ENCODE measurements at places on chromosomes 1 and 21.

- no peak for DNase-seq
Measured at GRCh38 chr1:94617134-94617805, 75.7 kb upstream of the F3 start.

DNA sequence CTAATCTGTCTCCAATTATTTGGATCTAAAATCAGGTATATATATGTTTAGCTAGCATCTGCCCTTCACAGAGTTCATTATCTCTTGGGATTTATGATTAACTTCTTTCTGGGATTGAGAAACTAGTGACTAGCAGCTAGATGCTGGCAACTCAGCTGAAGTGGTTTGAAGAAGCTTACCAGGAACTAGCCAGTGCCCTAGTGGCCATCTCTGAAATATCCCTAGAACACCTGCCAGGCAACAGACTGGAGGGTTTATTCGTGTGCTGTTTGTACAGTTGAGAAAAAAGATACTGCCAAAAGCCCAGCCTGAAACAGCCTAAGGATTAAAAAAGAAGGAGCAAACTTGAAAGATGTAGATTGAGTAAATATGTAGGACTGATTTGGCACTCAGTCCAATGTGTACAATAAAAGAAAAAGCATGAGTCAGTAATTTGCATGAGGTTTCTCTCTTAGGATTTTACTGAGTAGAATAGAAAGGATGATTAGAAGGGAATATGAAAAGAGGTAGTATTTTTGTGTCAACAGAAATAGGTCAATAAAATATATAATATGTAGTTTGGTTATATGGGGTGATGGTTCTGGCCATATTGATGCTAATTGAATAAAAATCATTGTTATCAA is 1144.6 kb upstream of the ADGRL2 start:
- DNase-seq, result no peak

- no peak for DNase-seq
Measured at GRCh38 chr1:69167876-69168275, 399.8 kb upstream of the LRRC7 start.

- no peak for DNase-seq
Measured at GRCh38 chr1:24071941-24072340, 40.0 kb downstream of the MYOM3 start.

DNA sequence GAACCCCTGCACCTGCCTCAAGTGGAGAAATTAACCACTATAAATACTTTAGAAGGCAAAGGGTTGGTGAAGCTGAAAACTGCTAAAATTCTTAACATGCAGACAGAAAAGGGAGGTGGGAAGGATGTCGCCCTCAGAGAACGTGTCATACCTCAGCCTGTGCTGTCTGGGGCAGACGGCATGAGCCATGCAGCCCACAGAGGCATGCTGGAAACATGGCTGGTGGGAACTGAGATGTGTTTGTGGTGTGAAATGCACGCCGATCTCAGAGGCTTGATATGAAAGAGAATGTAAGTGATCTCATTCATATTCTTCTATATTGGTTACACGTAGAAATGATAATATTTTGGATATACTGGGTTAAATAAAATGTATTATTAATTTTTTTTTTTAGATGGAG is 16.3 kb downstream of the AGPAT3 start:
- no peak for DNase-seq

DNA sequence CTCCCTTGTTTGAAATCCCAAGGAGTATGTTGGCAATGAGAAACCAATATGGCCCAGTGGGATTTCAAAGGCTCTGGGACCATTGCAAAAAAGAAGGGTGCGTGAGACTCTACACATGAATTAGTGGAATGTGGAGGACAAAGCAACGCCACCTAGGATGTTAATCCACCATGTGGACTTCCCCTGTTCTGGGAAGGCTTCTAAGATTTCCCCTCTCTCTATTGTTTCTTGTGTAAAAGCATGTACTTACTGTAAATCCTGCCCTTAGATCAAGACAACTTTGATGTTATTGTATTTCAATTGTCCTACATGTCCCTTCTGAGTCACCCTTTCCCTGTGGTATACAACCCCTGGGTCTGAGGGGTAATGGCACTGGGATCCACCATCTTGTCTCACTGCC is 4.7 kb upstream of the ACADM start:
- DNase-seq, result no peak

DNA sequence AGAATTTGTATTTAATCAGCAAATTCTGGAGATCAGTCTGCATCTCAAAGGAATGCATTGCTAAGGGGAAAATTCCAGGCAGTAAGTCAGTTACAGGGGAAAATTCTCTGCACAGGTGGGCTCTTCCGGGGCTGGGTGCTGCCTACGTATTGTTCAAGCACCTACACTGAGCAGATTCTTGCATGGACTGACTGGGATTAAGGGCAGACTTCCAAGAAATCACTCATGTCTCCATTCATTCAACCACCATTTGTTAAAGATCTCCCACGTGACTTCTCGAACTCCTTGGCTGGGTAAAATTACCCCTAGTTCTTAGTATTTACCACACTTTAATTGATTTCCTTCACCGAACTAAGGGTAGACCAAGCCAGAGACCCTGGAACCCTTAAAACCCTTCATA is 28.2 kb upstream of the KCNE1 start:
- DNase-seq, result no peak

DNA sequence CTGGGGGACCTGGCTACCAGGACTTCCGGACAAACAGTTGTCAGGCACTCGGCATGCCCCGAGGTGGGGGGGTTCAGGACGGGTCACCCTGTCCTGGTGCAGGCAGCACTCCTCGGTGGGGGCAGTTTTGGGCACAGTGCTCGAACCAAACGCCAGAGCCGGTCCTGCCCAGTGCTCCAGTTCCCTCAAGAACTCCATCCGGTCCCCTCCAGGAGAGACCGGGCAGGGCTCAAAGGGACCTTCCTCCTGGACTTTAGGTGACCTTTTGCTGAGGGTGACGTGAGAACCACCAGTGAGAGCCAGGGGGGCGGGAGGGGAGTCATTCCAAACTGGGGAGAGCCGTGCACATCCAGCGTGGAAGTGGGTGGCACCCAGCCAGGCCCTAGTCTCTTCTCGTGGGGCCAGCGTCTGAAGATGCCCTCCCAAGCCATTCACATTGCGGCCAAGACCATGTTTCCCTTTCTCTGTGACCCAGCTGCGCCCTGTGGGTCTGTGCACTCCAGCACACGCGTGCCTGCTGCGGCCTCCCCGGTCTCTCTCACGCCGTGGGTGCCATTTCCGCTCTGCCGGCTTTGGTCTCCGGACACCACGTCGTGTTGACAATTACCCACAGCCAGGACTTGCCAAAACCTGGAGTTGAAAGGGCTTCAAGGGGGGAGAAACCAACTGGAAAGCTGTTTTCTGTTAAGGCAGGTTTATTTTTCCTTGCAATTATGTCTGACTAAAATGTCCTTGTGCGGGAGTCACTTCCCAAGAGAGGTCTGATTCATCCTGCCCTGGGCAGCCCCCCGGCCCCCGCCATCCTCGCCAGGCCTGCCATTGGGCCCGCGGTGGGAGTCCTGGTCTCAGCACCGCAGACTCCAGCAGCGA is 178.8 kb upstream of the ARHGEF16 start:
- peak; percentile 38 for DNase-seq

- DNase-seq, result no peak
Measured at GRCh38 chr1:199087144-199087543, 448.3 kb downstream of the PTPRC start.

- DNase-seq, result no peak
Measured at GRCh38 chr1:65872301-65872700, 79.6 kb downstream of the PDE4B start.

DNA sequence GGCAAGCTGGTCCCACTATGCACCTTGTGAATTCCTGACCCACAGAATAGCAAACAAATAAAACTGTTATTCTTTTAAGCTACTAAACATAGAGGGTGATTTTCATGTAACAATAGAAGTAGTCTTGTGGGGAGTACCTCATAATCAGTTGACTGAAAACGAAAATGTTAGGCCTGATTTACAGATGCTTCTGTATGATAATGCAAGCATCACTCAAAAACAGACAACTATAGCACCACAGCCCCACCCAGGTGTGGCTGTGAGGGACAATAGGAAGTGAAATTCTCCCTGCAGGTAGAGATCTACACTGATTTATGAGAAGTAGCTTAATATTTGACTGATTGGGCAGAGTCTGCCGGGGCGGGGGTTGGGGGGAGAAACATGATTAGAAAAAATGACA is 26.5 kb upstream of the KRTAP19-8 start:
- DNase-seq, result no peak

- no peak for DNase-seq
Measured at GRCh38 chr21:29228306-29228705, 70.4 kb upstream of the BACH1 start.

DNA sequence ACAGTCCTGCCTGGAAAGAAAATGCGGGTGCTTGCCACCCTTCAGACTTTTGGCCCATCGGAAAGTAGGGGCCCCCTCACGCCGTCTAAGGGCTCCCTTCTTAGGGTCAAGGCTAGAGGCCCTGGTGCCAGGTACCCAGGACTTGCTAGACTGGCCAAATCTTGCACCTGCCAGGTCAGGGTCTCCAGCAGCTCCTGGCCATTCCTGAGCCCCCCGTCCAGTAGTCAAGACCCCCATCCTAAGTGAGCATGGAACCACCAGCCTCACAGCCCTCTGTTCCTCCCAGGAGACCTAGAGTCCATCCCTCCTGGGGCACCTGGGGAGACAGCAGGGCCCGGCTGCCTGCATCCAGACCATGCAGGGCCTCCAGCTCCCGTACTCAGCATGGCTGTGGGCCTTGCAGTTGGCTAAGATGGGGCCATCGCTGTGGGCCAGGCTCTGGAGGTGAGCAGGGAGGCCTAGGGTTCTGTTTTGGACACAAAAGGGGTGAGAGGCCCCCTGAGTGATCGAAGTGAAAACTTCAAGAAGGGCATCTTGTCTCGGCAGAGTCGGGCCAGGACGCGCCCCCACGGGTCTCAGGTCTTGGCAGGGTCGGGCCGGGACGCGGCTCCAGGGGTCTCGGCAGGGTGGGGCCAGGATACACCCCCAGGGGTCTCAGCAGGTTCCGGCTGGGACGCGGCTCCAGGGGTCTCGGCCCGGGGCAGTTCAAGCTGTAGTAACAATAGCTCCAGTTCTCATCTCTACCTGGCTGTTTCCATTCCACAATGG is 5.9 kb downstream of the FNDC10 start:
- DNase-seq, result no peak

DNA sequence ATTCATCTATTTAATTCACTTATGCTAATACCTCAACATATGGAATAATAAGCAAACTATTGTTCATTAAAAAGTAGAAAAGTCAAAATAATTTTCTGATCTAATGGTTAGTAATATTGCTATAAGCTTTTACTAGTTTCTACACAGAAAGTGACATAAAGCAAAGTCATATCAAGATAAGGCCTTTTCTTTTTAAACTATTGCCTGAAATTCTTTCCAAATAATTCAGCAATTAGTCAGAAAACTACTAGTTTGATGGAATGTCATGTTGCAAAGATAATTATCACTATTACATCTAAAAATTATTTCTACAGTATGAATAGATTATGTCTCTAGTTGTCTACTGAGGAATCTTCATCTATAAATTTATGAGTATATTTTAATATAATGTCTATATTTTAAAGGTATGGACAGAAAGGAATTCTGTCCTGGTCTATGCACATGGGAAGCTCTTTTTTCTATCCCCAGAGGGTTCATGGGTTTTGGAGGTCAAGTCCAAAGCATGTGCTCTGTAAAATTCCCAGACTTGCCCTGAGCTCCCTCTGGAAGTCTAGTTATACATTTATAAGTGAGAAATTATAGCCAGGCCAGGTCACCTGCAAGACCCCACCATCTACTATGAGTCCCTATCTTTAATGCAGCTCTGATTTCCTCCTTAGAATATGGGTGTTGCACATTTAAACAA is 84.6 kb upstream of the DPYD start:
- DNase-seq, result no peak

- DNase-seq, result no peak
Measured at GRCh38 chr1:244460197-244460596, 876 bp upstream of the CATSPERE start.

- no peak for DNase-seq
Measured at GRCh38 chr1:171965777-171966176, 124.5 kb downstream of the DNM3 start.

DNA sequence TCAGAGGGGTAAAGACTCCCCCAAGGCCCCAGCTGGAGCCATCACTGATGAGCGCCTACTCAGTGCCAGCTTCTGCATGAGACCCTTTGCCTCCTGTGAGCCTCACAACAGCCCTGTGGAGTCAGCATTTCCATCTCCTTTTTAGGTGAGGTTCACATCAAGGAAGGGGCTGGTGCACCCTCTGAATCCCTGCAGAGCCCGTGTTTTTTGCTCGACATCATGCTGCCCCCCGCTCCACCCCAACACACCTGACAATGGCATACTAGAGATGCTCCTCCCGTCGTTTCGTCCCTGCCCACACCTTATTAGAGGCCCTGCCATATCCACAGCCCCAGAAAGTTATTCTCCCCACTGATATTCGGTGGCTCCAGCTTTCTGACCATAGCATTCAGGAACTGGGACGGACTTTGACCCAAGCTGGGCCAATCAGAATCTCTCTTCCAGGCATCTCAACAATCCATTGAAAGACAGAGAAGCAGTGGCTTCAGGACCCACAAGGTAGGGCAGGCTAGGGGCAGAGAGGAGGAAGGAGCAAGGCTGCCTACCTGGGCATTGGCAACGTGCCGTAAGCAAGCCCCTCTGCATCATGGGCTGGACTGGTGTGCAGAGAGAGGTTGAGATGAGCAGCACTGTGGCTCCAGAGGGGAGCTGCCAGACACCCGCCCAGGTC is 32.7 kb downstream of the EPHA10 start:
- no peak for DNase-seq

- no peak for DNase-seq
Measured at GRCh38 chr1:41280202-41281032, 38.3 kb upstream of the SCMH1 start.

GRCh38 chr1:109548321-109549267 is at the start of gene GNAI3:
TSS of gene GNAI3 (plus strand) at chr1:109548615. CDS start at chr1:109548721, 106 bp downstream.
- DNase-seq, result peak; percentile 96

- DNase-seq, result no peak
Measured at GRCh38 chr1:7640920-7641585, 130.0 kb upstream of the VAMP3 start.

DNA sequence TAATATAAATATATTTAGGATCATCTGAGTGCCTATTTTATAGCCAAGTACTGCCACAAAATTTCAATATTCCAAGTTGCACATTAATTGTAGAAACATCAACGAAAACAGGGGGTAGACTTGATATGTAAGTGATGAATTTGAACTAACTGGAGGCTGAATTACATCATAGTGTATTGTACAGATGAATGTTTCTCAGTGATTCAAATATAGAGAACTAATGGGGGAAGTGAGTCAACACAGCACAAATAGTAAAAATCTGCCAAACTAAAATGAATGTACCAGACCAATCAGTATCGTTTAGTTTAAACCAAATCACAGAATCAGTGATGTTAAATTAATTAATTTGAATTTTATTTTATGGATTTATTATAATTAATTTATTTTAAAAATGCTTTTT is 42.8 kb downstream of the RTCA start:
- no peak for DNase-seq

DNA sequence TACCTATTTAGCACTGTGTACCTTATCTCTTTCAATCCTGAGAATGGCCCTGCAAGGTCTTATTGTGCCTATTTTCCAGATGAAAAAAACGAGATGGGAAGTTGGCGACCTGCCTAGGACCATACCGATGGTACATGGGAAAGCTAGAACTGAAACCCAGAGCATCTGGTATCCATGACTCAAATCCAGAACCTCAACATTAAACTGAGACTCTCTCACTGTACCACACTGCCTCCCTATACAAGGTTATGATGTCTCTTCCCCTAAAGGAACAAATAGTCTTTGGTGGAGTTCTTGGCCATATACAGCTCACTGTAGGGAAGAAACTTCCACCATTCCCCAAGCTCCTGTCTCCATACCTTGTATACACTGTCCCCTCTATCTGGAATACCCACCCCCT is 110.7 kb downstream of the TNR start:
- DNase-seq, result no peak
